Psoas muscle (tissue), 8 donors: ENCODE measurements at places on chromosomes 3 and 15. TPM values are rescaled to one million over a fixed set of nuclear protein-coding genes. Genes with fewer than 3 reads are reported as not detected.
A peak's percentile ranks its signal among the peaks of the same experiment; 100 is the strongest.

The NANOGP8 gene
- not detected for total RNA-seq

DNA sequence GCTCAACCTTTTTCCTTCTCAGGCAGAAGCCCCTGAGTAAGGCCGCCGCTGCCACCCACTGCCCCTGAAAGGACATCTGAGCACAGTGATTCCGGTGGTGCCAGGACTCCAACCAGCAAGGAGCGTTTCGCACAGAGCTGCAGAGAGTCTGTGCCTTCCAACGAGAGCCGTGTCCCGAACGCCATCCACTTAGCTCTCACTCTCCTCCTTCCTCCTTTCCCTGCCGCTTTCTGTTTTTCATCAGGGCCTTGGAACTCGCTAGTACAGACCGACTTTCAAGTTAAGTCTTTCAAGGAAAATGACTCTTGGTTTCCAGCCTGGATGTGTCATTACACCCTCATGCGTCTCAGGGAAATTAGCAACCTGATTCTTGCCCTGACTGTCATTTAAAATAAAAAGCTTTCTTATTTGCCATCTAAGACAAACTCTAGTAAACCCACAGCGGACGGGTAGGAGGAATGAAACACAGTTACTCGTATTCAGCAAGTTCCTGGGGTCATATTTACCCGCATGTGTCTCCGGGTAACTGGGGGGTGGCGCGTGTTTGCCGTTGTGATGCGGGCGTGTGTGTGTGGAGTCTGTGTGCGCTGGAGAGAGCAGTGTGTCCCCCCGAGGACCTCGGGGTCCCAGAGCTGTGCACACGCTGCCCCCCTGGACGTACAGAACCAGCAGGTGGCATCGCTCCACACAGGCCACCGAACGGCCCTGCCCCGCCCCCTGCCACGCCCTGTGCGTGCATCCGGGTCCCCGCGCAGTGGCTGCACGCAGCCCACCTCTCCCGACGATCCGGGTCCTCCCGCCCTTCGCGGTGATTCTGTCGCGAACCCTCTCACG, 30.4 kb upstream of the ALDH1A3 start:
- peak; percentile 74 for DNase-seq

GRCh38 chr3:28989646-28990089, 291.2 kb upstream of the RBMS3 start:
- no peak for DNase-seq

DNA sequence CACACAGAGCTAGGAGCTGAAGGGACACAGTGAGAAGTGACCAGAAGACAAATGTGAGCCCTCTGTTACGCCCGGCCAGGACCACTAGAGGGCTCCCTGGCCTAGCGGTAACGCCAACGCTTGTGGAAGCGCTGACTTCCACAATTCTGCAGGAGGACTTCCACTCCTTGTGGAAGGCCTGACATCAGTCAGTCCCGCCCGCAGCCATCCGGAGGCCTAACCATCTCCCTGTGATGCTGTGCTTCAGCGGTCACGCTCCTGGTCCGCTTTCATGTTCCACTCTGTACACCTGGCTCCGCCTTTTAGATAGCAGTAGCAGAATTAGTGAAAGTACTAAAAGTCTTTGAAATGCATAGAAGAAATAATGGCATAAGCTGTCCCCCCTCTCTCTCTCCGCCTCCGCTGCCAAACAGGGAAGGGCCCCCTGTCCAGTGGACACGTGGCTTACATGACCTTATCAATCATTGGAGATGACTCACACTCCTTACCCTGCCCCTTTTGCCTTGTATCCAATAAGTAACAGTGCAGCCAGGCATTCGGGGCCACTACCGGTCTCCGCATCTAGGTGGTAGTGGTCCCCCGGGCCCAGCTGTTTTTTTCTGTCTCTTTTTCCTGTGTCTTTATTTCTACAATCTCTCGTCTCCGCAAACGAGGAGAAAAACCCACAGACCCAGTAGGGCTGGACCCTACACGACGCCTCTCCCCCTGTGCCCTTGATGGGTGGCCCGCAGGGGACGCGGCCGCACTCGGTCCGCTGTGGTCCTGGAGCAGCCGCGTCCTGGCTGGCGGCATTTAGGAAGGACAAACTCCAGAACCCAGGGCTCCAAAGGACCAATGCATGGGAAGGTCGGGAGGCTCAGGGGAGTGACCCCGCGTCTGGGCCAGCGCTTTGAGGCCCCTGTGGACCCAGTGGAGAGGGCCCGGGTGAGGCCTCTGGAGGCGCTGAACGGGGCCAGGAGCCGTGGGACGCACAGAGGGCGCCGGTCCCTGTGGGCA, 27.0 kb upstream of the RPL32 start:
- peak; percentile 85 for DNase-seq

The TAGLN3 gene
- not detected for total RNA-seq

GRCh38 chr3:45623846-45624245, 29.3 kb downstream of the LIMD1 start:
- no peak for DNase-seq

- no peak for DNase-seq
Measured at GRCh38 chr15:41996921-41997592, 23.8 kb downstream of the PLA2G4E start.
